ENCODE measurements at places on chromosomes 2 and 18. TPM values are rescaled to one million over a fixed set of nuclear protein-coding genes. Genes with fewer than 3 reads are reported as not detected.
A peak's percentile ranks its signal among the peaks of the same experiment; 100 is the strongest.

DNA sequence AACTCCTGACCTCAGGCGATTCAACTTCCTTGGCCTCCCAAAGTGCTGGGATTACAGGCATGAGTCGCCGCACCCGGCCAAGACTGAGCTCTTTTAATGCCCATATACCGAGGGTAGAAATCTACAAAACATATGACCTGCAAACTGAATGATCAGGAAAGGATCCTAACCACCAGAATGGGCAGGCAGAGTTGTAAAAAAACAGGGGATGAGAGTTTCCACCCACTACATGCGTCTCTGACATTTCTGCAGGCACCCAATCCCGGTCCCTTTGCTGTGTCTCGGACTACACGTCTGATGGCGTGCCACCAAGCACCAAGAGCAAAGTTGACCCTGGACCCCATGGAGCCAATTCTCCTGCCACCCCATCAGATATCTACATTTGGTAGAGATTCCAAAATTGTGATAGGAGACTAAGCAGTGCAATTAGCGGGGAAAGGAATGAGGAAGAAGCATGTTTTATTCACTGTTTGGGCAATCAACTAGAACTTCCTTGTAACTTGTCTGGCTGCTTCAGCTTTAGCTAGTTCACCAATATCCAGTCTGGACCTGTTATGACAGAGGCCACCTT lies 74.1 kb downstream of the ATP8B1 start:
- no peak for DNase-seq
- no peaks in the 10 kb centered on the region for H3K4me1 ChIP-seq
- H3K4me3 ChIP-seq = no peak overlapping the region
- H3K36me3 ChIP-seq = no peaks in the 10 kb centered on the region

GRCh38 chr2:29334706-29335105 lies 219.5 kb downstream of the CLIP4 start:
- peaks cover 3% of the 10 kb centered on the region for H3K27me3 ChIP-seq
- H3K27ac ChIP-seq = no peak overlapping the region
- no peak for DNase-seq
- H3K36me3 ChIP-seq = no peaks in the 10 kb centered on the region

- H3K4me3 ChIP-seq = no peak overlapping the region
- H3K4me1 ChIP-seq = peaks cover 14% of the 10 kb centered on the region
- H3K27ac ChIP-seq = no peak overlapping the region
- no peaks in the 10 kb centered on the region for H3K27me3 ChIP-seq
- no peaks in the 10 kb centered on the region for H3K36me3 ChIP-seq
- DNase-seq = no peak
Observed at GRCh38 chr2:157789933-157790511, 86.1 kb downstream of the ACVR1 start.

DNA sequence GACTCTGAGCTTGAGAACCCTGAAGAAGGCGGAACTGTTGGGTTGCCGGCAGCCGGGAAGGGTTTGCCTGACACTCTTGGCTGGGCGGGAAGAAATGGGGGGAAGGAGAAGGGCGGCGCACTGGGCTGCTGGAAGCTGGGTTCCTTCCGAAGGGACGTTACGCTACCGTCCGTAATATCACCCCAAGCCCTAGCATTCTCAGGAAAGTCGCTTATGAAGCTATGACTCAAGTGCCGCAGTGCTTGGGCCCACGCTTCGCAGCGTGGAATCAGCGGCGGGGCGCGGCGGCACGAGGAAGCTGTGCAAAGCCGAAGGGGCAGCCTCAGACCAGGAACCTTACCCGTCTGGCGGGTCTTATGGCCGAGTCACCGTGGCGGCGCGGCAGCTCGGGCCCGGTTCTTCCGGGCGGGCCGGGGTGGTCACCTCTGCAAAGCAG lies 50.2 kb upstream of the SIGLEC15 start:
- H3K4me3 ChIP-seq = no peak overlapping the region
- no peak overlapping the region for H3K27ac ChIP-seq
- no peaks in the 10 kb centered on the region for H3K4me1 ChIP-seq
- H3K27me3 ChIP-seq = no peaks in the 10 kb centered on the region
- DNase-seq = no peak

GRCh38 chr2:231929961-231930592 lies 3.9 kb upstream of the NPPC start:
- no peak overlapping the region for H3K4me3 ChIP-seq
- no peaks in the 10 kb centered on the region for H3K36me3 ChIP-seq
- peaks cover 86% of the 10 kb centered on the region for H3K27me3 ChIP-seq
- DNase-seq = no peak
- H3K27ac ChIP-seq = no peak overlapping the region

- DNase-seq = no peak
- no peaks in the 10 kb centered on the region for H3K4me1 ChIP-seq
- H3K27ac ChIP-seq = no peak overlapping the region
Observed at GRCh38 chr18:63903851-63904570, 3.7 kb upstream of the SERPINB10 start.

GRCh38 chr2:140011287-140011686 lies 1231.1 kb upstream of the NXPH2 start:
- H3K27me3 ChIP-seq = no peaks in the 10 kb centered on the region
- H3K36me3 ChIP-seq = no peaks in the 10 kb centered on the region
- no peak for DNase-seq

- H3K36me3 ChIP-seq = no peaks in the 10 kb centered on the region
- DNase-seq = no peak
- H3K27ac ChIP-seq = no peak overlapping the region
- H3K4me3 ChIP-seq = no peak overlapping the region
- H3K4me1 ChIP-seq = no peaks in the 10 kb centered on the region
- no peaks in the 10 kb centered on the region for H3K27me3 ChIP-seq
Observed at GRCh38 chr18:75654851-75655751, 227.6 kb upstream of the SMIM21 start.

GRCh38 chr18:75687626-75688025 lies 260.1 kb upstream of the SMIM21 start:
- H3K36me3 ChIP-seq = no peaks in the 10 kb centered on the region
- H3K27ac ChIP-seq = no peak overlapping the region
- DNase-seq = no peak
- H3K27me3 ChIP-seq = no peaks in the 10 kb centered on the region
- H3K4me1 ChIP-seq = no peaks in the 10 kb centered on the region

SIX3 gene
- polyA plus RNA-seq = not detected

DNA sequence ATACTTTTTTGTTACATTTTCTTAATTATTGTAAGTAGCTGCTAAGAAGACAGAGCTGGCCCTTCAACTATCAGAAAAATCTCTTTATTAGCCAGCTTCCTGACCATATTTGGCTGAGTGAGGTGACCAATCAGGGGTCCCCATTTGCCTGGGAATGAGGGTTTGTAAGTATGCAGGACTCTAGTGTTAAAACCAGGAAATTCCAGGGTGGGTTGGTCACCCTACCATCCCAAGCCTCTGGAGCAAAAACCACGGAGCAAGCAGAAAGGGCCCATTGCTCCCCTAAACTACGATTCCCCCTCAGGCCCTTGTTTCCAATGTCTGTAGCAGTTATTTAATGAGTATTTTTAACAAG lies 165.6 kb upstream of the NCKAP5 start:
- H3K4me3 ChIP-seq = no peak overlapping the region
- no peaks in the 10 kb centered on the region for H3K36me3 ChIP-seq
- no peaks in the 10 kb centered on the region for H3K27me3 ChIP-seq
- no peak for DNase-seq

GRCh38 chr2:209523041-209523740 lies 99.3 kb downstream of the MAP2 start:
- no peak for DNase-seq
- no peaks in the 10 kb centered on the region for H3K36me3 ChIP-seq
- H3K27ac ChIP-seq = no peak overlapping the region
- H3K4me3 ChIP-seq = no peak overlapping the region

SGO2 gene
- polyA plus RNA-seq = 5.1 TPM

- no peak overlapping the region for H3K4me3 ChIP-seq
- H3K36me3 ChIP-seq = peaks cover 30% of the 10 kb centered on the region
- no peaks in the 10 kb centered on the region for H3K4me1 ChIP-seq
- no peak for DNase-seq
- no peak overlapping the region for H3K27ac ChIP-seq
Observed at GRCh38 chr2:85548608-85548900, 9.6 kb downstream of the MAT2A start.

- peaks cover 27% of the 10 kb centered on the region for H3K4me1 ChIP-seq
- H3K27ac ChIP-seq = no peak overlapping the region
- no peak for DNase-seq
- H3K4me3 ChIP-seq = no peak overlapping the region
- H3K27me3 ChIP-seq = no peaks in the 10 kb centered on the region
- H3K36me3 ChIP-seq = 0 out of 2 replicates have a peak, but pooled peaks cover 1% of the 10 kb centered on the region
Observed at GRCh38 chr2:105749583-105750400, 5.1 kb downstream of the NCK2 start.

GRCh38 chr2:159144776-159145614 lies 141.5 kb downstream of the WDSUB1 start:
- no peaks in the 10 kb centered on the region for H3K4me1 ChIP-seq
- H3K27ac ChIP-seq = no peak overlapping the region
- no peaks in the 10 kb centered on the region for H3K27me3 ChIP-seq
- no peaks in the 10 kb centered on the region for H3K36me3 ChIP-seq
- no peak overlapping the region for H3K4me3 ChIP-seq

- no peaks in the 10 kb centered on the region for H3K27me3 ChIP-seq
- H3K27ac ChIP-seq = no peak overlapping the region
- no peak for DNase-seq
- H3K4me3 ChIP-seq = no peak overlapping the region
Observed at GRCh38 chr2:38656866-38657480, 8.9 kb upstream of the GALM start.

LCLAT1 gene
- 18.0 TPM for polyA plus RNA-seq

DNA sequence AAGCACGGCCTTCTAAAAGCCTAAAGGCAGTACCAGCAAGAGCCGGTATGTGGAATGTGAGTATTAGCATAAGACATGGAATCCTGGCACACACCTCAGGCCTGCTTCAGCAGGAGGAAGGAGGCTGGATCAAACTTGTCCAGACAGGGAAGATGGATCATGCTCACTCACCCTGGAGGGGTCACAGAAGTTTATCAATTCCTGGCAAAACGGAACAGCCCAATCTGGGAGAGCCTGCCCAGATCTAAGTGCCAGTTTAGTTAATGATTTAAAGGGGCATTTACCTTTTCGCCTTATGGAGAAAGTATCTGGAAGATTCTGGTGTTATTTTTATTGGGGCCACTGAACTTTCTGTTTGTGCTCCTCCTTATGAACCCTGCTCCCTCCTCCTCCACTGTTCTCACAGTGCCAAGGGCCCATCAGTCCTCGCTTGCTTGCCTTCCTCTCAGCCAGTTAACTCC lies 58.3 kb upstream of the NFE2L2 start:
- no peak for DNase-seq
- no peaks in the 10 kb centered on the region for H3K27me3 ChIP-seq
- no peak overlapping the region for H3K27ac ChIP-seq
- no peak overlapping the region for H3K4me3 ChIP-seq
- peaks cover 50% of the 10 kb centered on the region for H3K4me1 ChIP-seq

DNA sequence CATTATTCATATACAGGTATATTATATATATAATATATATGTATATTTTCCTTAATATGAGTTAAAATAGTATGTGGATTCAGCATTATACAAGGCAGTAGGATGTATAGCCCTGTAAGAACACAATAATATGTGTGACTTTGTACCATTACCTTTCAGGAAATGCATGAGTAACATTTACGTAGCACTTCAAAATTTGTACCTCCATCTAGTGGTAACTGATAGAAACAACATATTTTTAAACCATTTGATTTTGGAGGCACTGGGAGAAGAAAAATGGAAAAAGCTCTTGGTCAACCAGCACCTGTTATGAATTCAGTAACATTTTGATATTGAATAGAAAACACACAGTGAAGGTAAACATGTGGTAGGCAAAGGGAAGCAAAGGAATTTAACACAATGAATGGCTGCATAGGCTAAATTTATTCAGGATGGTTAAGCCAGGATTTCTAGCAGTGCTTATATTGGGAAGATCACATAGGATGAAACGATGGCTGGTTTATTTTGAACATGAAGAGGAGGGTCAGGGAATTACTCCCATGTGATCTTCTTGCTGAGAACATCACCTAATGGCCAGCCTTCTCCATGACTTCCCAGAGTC lies 565.5 kb downstream of the CCDC85A start:
- no peak overlapping the region for H3K27ac ChIP-seq
- H3K4me3 ChIP-seq = no peak overlapping the region
- peak; percentile 18 for DNase-seq
- H3K27me3 ChIP-seq = no peaks in the 10 kb centered on the region
- no peaks in the 10 kb centered on the region for H3K36me3 ChIP-seq

DNA sequence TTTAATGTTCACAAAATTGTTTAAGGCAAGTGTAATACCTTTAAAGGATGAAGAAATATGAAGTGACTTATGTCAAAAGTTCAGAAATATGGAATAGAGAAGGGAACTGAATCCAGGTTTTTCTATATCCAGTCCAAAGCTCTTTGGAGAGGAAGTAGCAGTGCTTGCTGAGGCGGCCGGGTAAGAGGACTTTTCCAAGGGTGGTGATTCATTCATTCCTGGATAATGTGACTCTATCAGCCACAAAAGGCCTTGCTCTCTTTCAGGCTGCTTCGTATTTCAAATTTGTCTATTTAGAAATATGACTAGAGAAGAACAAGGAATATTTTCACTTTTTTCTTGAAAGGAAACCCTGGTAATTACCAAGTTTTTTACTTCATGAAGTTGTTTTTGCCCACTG lies 830.1 kb upstream of the ZEB2 start:
- no peaks in the 10 kb centered on the region for H3K36me3 ChIP-seq
- H3K4me3 ChIP-seq = no peak overlapping the region
- no peak for DNase-seq
- no peaks in the 10 kb centered on the region for H3K27me3 ChIP-seq

DNA sequence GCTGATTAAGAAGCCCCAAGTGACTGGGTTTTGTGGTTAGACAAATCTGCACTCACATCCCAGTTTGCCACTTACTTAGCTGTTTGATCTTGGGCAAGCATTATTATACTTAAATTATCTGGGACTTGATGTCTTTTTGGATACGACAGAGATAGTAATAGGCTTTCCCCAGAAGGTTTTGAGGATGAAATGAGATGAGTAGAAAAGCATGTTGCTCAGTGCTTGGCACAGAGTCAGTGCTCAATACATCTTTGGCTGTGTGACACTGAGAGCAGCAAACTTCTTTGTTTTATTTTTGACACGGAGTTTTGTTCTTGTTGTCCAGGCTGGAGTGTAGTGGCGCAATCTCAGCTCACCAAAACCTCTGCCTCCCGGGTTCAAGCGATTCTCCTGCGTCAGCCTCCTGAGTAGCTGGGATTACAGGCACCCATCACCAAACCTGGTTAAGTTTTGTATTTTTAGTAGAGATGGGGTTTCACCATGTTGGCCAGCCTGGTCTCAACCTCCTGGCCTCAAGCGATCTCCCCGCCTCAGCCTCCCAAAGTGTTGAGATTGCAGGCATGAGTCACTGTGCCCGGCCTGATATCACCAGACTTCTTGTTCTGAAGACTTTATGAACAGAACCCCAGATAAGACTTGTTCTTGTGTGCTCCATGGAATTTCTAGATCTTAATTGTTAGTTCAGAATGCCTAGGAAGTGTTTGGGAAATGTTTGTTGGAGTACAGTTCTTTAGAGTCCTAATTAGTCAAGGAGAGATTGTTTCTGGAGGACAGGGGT lies 521.2 kb downstream of the SLC4A3 start:
- H3K27ac ChIP-seq = no peak overlapping the region
- no peaks in the 10 kb centered on the region for H3K27me3 ChIP-seq
- H3K4me1 ChIP-seq = no peaks in the 10 kb centered on the region
- H3K4me3 ChIP-seq = no peak overlapping the region
